ENCODE measurements at places on chromosomes 2 and 18.

DNA sequence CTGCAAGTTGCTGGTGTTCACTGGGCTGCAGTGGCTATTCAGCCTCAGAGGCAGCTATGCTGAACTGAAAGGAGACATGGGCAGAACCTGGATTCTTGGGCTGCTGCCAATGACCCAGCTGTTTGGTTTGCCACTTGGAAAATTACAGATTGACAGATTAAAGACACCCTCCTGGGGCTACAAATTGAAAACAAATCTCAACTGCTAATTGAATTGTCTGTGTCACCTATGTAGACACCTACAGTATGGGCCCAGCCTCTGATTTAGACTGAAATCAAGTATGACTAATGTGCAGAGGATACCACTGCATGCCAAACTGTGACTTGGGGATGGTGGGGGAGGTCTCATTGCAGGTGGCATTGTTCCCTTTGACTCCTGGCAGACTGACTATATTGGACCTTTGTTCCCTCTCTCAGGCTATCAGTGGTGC, 42.8 kb downstream of the ITSN2 start:
- DNase-seq, result no peak

DNA sequence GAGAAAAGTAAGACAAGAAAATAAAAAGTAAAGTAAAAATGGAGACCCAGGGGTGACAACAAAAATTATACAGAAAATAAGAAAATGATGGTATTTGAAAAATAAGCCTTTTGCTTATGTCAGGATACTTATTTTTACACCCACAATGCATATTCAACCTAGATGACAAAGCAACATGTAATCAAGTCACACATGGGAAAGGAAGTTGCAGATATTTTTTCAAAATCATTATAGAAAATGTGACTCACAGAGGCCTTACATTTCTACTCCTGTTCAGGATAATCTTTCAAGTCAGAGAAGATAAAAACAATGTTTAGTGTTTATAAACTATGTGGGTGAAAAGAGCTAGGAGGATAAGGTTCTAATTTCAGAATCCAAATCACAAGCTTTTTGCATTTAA, 275.3 kb upstream of the UBE2E3 start:
- DNase-seq, result no peak

DNA sequence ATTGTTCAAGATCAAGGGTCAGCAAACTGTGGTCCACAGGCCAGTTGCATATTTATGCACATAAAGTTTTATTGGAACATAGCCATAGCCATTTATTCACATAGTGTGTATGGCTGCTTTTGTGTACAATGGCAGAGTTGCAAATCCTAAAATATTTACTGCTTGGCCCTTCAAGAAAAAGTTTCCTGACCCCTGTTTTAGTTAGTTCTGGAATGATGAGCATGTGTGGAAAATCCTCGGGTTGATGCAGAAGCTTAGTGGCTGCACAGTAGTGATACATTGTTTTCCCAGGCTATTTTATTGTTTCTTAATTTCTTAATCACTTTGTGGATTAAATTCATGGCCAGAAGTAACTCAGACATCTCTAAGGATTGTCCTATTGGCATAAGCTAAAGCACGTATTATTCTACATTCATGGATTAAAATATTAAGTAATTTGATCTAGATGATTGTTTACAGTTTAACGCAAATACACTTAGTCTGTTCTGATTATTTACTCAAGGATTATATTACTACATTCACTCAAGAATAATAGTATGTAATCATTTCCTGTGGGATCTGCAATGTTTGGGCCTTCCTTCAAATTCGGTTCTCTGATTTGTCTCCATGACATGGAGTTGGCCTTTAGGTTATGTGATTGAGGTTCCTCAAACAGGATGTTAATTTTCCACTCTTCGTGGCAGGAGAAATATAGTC, 165.5 kb downstream of the TMEM247 start:
- DNase-seq, result no peak

GRCh38 chr18:34802959-34803358, 92.9 kb downstream of the DTNA start:
- no peak for DNase-seq

DNA sequence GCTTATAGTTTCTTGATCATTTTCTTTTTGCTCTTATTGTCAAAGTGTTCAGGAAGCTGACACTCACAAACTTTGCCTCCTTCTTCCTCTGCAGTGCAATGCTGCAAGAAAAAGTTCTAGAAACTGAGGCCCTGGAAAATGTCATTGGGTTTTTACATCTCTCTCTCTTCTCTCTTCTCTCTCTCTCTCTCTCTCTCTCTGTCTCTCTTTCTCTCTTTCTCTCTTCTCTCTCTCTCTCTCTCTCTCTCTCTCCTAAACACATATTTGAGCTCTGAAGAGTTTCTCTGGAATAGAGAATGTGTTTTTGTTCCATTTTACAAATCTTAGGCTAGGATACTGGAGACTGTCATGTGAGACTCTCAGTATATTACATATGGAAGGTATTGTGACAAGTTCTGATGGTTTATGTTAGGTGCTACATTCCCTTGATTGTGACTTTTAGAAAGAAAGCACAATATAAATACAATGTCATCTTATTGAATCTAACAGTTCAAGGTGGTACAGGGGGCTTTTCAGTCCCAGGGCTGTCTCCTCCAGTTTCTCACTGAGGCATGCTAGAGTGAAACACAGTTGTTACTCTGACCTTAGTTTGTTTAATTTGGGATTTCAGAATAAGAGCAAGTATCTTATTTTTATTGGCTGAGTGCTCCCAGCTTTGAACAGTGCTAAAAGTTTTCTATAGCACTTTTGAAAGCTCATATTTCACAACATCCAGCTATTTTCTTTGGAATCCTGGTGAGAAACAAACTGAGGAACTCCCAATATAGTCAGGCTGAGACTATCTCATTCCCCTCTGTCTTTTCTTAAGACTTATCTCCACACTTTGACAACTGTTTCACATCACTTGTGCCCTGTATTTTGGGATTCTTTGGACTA, 41.4 kb upstream of the EHBP1 start:
- DNase-seq, result peak; percentile 6

DNA sequence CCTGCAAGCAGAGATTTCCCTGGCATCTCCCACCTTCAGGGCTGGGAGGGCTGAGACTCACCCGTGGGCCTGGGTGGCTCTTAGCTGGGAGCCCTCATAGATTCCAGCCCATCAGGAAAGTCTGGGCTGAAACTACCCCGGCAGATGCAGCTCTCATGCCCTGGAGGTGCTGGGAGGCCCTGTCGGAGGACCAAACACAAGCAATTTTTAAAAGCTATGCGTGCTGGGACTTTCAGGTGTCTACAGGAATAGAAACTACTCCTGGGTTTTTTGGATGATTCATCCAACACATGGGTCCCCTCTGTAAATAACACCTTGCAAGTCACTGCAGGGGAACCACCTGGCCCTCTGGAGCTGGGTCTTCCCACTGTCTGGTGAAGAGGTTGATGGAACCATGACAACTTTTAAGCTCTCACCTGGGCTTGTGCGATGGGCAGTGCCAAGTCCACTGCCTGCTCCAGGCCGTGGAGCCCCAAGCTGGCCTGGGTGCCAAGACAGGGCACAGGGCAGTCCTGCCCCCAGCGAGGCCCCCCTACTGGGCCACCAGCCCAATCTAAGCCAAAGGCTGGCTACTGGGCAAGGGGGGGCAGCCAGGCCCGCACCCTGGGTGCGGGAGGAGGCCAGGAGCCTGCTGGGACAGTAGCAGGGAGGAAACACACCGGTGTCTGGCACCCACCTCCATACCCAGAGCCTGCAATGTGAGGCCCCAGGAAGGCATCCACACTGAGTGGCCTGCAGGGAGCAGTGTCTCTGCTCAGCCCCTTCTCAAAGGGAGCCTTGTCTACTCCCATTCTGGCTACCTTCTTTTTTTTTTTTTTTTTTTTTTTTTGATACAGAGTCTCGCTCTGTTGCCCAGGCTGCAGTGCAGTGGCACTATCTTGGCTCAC, 1.1 kb upstream of the GPR55 start:
- no peak for DNase-seq

- DNase-seq, result peak; percentile 25
Measured at GRCh38 chr18:48222118-48222517, 187.1 kb downstream of the ZBTB7C start.

- DNase-seq, result no peak
Measured at GRCh38 chr18:28407681-28408080, 230.8 kb upstream of the CDH2 start.

DNA sequence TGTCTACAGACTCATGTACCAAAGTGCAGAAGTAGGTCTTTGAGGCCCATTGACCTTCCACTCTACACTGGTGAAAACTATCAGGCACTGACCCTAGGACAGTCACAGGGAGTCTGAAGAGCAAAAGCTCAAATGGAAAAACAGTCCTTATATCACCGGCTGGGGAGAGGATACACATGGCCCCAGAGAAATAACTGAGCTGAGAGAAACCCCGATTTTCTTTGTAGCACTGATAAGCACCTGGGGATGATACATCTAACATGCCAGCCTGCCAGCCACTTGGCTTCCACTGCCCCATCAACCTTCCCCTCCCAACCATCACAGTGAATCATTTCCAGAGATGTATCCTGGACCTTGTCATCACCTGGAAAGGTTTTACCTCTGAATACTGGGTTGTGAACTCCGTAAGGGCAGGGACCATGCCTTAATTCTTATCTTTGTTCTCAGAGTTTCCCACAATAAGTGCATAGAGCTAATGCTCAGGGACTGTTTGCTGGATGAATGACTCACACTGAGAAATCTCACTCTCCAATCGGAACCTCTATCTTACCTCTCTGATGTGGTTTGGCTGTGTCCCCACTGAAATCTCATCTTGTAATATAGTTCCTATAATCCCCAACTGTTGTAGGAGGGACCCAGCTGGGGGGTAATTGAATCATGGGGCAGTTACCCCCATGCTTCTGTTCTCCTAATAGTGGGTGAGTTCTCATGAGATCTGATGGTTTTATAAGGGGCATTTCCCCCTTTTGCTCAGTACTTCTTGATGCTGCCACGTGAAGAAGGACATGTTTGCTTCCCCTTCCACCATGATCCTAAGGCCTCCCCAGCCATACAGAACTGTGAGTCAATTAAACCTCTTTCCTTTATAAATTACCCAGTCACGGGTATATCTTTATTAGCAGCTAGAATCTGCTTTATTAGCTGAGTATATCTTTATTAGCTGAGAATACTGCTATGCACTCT, 37.1 kb downstream of the EVA1A start:
- no peak for DNase-seq

- no peak for DNase-seq
Measured at GRCh38 chr18:75782204-75782603, 354.7 kb upstream of the SMIM21 start.

DNA sequence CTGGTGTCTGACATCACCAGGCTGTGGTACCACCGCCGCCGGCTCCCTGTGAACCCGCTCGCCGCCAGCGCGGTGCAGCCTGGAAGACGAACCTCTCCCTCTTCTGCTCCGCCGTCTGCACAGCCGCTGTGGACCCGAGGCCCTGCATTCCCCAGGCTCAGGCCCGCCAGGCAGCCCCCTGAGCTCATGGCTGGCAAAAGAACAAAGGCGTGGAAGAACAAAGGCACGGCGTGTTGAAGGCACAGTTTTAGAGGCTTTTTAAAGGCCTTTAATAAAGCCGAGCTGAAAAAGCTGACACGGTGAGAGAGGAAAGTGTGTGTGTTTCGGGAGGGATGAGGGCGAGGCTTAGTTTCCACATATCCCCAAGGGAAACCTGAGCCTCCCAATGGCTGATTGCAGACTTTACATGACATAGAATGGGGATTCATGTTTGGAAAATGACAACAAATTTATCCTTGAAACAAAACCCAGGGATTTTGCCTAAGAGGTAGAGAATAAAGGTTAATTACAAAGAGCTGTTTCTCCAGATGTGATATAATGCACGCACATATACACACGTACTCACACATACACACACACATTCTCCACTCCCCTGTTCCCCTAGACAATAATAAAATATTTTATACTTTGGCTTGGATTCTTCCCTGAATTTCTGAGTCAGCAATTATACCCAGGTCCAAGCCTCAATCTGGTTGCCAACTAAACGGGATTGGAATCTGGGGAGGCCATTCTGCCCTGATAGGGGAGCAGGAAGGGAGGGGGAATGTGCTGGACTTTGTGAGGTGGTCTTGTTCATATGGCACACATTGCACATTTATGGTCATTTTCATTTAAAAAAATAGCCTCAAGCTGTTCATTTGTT, 39.7 kb downstream of the RFX8 start:
- no peak for DNase-seq
